ENCODE measurements at places on chromosomes 2 and 18.

- DNase-seq = no peak
Observed at GRCh38 chr2:100148883-100149282, 6.5 kb upstream of the AFF3 start.

- no peak for DNase-seq
Observed at GRCh38 chr2:160467086-160467485, 26.5 kb downstream of the RBMS1 start.

GRCh38 chr2:102109016-102109415 is 33.5 kb upstream of the IL1R1 start:
- DNase-seq = no peak

GRCh38 chr2:136215908-136216472 is 98.0 kb upstream of the CXCR4 start:
- DNase-seq = no peak

- no peak for DNase-seq
Observed at GRCh38 chr18:23183411-23184150, 48.3 kb downstream of the CABLES1 start.

GRCh38 chr2:72082021-72082601 is 65.6 kb downstream of the CYP26B1 start:
- DNase-seq = no peak

DNA sequence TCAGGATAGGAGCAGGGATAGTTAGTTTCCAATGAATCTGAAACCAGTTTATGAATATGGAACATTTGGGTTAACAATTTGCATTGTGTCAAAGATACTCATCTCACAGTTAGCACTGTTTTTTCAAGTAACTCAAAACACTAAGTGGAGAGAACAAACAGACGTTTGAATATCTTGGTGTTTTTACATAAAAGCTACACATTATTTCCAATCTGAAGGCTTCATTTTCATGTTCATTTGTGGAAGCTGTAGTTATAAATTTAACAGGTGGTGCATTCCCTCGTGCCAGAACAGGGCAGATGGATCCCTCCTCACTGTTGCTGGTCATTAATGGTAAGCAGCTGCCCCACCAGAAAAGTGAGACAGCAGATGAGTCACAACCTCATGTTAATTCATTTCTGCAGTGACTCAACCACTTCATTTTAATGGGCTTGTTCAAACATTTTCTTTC is 286.9 kb downstream of the TMX3 start:
- DNase-seq = no peak

DNA sequence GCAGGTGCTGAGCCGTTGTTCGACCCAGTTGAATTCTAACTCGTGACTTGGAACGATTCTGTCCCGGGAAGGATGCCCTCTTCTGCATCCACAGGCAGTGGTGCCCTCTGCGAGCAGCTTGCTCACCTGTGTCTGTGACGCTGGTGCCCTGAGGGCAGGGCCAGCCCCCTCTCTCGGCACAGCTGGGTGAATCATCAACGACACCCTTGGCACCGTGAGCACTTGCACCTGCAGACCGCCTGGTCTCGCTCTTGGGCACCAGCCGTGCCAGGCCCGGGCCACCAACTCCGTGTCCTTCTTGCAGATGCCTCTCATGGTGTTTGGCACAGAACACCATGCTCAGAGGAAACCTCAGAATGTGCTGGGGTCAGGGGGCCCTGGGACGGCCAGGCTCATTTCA is 75.0 kb downstream of the SLC66A2 start:
- DNase-seq = no peak

DNA sequence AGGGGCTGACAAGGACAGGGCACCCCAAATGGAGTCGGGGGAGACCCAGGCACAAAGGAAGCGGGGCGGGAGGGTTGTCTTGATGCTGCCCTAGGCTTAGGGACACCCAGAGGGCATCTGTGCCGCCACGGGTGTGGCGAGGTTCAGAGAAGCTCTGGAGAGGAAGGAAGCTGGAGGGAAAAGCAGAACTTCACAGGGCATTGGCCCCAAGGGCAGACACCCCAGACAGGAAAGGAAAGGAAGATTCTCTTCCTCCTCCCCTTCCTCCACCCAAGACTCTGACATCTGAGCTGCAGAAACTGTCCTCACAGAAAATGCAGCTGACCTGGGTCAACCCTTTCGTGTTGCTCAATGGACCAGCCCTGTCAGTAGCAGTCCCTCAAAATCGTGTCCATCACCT is 25.6 kb downstream of the DNMT3A start:
- DNase-seq = no peak

DNA sequence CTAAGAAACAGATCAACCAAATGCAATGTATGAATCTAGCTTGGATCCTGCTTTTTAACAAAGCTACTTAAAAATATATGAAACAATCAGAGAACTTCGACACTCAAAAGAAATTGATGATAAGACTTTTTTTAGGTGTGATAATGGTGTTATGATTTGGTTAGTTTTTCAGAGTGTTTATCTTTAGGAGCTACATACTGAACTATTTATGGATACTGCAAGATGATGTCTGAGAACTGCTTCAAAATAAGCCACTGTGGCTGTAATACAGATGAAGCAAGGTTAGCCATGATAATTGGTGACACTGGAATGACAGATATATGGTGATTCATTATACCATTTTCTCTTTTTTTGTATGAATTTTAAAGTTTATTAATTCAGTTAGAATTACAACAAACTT is 14.2 kb downstream of the SLC25A12 start:
- DNase-seq = no peak

GRCh38 chr2:170966648-170967396 is 37.8 kb downstream of the GORASP2 start:
- DNase-seq = no peak

DNA sequence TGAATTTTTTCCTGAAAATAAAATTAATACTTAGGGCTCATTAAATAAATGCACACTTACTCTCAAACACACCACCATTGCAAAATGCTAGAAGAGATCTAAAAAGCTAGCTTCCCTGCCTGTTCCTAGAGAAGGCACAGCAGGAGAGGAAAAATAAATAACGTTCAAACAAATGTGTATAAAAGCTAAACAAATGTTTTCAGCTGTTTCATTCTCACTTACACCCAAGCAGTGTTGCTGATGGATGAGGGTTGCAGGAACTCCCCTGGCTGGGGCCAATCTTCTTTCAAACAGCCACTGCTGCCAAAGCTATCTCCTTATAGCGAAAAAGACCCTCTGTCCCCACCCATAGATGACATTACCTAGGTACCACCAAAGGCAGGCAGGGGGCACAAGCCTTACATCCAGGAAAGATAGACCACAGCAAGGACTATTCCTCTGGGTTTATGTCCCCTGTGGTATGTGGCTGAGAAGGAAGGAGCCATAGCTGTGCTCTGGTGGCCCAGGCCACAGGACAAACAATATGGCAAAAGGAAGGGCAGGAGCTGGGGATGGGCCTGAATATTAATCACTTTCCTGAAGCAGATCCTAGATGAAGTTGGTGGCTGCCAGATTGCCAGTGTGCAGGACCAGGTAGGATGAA is 214.6 kb downstream of the TTC32 start:
- no peak for DNase-seq

GRCh38 chr2:46351750-46352138 is 54.5 kb downstream of the EPAS1 start:
- peak; percentile 19 for DNase-seq

DNA sequence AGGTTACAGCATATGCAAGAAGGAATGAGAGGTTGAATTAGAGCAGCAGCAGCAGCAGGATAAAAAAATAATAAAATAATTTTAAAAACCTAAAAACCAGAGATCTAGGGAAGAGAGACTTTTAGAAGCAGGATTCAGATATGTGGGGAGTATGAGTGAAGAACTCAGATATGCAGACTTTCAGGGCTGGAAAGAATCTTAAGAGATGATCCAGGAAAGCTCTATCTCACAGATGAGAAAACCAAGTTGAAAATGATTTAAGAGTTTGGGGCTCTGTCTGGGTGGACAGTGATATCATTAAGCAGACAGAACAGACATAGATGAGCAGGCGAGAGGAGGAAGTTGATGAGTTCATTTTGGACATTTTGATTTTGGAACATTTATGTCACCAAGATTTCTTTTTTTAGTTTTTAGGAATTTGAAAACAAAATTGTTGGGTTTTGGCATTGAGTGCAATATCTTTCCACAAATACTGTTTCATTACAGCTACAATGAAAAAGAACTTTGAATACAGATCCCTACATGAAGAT is 31.8 kb downstream of the BCL2 start:
- no peak for DNase-seq

DNA sequence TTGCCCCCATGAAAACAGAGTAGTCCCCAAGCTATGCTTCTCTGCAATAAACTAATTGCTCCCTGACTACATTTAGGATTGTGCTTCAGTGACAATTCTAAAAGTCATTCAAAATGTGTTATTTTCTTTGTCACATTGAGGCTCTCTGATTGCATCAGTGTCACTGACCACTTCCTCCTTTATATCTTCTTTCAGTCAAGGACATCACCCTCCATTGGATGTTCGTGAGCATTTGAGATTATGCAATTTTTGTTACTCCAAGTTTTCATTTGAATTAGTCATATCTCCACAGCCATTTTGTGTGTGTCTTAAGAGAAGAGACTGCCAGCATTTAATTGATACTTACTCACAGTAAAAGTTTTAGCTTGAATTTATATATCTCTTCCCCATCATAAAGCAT is 780.8 kb upstream of the GCFC2 start:
- no peak for DNase-seq

- DNase-seq = no peak
Observed at GRCh38 chr2:165648801-165649200, 145.2 kb downstream of the GALNT3 start.

DNA sequence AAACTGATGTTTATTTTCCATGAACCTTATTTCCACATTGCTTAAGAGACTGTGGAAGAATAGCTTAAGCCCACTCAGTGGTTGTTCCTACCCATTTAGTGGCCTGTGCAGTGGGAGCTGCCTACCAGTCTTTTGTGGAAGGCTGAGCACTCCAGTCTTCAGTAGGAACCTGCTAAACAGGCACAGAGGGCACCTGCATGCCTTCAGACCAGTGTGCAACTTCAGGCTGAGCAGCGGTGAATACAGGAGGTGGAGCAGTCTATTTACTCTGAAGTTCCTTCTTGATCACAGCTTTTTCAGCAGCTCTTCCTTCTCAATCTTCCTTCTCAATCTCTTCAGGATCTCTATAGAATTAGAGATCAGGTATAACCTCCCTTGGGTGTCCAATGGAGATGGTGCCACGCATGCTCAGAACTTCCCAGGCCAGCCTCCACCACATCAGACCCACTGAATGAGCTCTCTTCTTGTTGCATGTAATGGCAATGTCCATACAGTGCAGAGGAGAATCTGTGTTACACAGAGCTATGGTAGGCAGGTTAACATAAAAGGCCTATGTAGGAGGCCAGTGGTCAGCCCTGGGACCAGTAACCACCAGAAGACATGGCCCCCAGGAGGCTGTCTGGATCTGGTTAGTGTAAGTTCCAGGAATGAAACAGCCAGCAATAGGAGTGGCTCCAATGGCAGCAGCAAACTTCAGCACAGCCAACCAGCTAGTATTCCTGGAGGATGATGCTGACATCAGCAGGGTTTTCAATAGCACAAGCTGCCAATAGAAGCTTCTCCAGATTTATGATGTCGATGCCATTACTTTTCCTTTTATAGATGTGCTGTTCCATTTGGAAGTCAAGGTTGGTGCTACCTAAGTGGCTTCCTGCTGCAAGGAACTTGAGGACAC is 47.9 kb upstream of the MAT2A start:
- DNase-seq = no peak

DNA sequence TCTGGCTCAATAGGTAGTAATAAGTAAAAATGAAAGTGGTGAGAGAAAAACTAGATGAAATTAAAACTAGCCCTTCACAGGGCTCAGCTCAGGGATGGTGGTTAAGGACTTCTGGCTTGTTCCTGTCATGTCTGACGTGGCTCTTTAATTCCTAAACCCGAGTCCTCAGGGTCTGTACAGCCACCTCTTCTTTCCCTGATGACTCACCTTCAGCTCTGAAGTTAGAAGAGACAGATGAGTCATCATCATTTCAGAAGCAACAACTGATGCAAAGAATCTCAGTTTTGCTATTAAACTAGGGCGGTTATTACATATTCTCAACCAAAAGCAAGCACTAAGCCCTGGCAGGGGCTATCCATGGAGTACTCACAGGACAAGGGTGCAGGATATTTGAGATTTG is 24.0 kb upstream of the ITGB6 start:
- DNase-seq = no peak

- DNase-seq = no peak
Observed at GRCh38 chr2:143877876-143878530, 641.9 kb downstream of the ZEB2 start.

DNA sequence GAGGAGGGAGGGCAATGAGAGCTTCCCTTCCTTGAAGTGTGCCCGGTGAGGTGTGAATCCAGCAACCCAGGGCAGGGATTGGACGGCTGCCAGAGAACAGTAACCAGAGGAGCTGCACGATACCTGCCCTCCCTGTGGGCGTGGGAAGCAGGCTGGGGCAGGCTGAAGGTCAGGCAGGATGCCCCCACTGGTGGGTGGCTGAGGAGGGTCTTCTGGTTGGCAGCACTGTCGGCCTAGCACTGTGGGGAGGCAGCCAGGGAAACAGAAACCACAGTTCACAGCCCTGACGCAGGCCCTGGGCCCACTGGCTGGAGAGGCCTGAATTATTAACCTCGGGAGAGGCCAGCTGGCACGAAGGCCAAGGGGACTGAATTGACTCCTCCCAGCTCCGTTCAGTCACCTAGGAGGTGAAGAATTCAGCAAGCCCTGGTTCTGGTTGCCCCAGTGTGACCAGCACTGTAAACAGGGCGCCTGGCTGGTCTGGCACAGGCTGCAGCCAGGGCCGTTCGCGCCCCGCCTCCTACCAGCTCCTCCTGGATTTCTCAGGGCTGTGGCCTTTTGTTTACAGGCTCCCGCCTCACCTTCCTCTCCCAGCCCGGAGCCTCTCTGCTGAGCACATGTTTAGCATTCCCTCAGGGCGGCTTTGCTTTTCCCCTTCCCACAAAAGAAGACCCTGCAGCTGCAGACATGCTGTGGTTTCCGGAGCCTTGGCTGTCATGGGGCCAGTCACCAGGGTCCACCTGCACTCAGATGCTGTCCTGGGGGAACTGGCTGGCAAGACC is 97.8 kb downstream of the B3GNT2 start:
- no peak for DNase-seq

GRCh38 chr2:99389946-99390345 is 52.8 kb downstream of the EIF5B start:
- no peak for DNase-seq

DNA sequence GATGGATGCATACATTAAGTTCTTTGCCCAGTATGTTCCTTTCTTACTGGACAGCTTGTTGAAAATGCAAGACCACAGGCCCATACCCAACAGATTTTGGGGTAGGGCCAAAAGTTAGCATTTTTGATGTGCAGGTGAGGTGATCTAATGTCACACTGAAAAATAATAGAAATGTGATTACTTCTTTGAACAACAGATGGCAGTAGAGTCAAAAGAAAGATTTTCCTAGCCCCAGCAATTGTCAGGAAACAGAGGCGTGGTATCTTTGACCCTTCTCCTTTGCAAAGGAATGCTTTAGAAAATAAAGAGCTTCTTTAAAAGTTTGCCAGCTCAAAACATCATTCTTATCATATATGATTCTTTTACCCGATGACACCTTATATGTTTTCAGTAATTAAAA is 343.6 kb upstream of the SYT4 start:
- DNase-seq = no peak

DNA sequence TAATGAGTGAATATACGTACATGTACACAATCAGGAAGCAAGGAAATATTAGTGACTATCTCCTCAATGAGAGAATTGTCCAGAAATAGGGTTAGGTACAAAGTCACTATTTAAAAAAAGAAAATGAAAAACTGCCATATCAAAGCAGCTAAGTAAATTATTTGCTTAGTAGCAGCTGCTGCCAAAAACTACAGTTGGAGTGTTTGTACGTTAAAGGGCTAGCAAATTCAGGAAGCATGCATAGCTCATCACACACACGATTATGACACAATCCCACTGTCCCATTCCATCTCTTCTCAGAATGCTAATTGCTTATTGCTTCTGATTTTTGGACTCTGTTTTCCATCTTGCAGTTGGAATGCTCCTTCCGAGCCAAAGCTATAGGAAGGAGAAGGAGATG is 2012.5 kb upstream of the LRRTM1 start:
- DNase-seq = no peak

Measured in stimulated activated CD8-positive, alpha-beta memory T cell treated with anti-CD3 and anti-CD28 coated beads, Interleukin-4, amount 100 ng/mL, for 1 hour (primary cell).